ENCODE measurements at places on chromosomes 7 and 10.

DNA sequence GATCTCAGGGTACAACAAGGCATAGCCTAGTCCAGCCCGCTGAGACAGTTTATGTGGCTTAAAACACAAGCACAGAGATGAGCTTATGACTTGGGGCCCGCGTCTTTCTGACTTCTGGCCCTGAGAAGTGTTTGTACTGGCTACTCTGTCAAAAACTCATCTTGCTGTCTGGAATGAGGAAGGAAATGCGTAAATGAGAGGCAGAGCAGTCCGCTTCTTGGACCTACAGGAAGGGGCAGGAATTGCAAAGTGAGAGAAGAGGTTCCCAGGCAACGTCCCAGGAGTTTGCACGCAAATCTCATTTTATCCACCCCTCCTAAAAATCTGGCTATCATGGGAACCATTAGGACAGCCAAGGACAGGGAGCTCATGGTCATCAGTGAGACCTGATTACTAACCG, 5.5 kb downstream of the ANXA11 start:
- no peak for DNase-seq

- DNase-seq: no peak
Measured at GRCh38 chr10:1546431-1547110, 190.8 kb downstream of the ADARB2 start.

DNA sequence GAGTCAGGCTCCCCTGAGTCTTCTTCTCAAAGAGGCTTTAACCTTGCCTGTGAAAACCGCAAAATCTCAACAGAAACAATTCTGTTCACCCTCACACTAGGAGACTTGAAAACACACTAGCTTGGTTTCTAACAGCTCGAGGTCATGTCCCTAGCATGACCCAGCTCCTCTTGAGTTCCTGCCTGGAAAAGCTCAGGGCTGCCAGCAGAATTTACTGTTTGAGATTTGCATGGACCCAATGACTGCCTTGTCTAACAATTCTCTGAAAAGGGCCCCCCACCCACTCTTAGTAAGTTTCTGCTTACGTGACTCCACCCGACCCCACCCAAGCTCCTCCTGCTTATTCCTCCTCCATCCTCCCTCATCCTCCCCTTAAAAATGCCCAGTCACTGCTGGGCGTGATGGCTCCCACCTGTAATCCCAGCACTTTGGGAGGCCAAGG, 85.1 kb upstream of the KMT2C start:
- no peak for DNase-seq

GRCh38 chr10:99975106-99975829, 34.5 kb downstream of the DNMBP start:
- no peak for DNase-seq

DNA sequence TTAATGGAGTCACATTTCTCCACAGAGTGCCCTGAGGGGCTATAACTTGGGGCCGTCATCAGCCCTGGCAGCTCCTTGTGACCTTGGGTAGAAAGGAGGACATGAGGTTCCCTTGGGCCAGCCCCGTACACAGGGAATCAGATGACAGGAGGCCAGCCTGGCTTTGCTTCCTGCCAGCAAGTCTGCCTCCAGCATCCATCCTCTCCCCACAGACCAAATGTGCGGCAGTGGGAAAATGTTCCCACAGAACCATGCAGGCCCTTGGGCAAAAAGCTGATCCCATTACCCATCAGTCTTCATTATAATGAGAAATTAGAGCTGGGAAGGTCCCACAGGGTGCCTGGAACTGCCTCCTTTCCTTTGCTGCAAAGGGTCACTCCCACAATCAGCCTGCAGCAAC, 908.3 kb downstream of the GRID1 start:
- DNase-seq: no peak

Measured in immature natural killer cell (primary cell).